Cortex of kidney (tissue), 1 donor: ENCODE measurements at places on chromosomes 5 and 9.
A peak's percentile ranks its signal among the peaks of the same experiment; 100 is the strongest.

- DNase-seq = no peak
These were observed 536.9 kb upstream of the WWC1 start for GRCh38 chr5:167754501-167755021.

DNA sequence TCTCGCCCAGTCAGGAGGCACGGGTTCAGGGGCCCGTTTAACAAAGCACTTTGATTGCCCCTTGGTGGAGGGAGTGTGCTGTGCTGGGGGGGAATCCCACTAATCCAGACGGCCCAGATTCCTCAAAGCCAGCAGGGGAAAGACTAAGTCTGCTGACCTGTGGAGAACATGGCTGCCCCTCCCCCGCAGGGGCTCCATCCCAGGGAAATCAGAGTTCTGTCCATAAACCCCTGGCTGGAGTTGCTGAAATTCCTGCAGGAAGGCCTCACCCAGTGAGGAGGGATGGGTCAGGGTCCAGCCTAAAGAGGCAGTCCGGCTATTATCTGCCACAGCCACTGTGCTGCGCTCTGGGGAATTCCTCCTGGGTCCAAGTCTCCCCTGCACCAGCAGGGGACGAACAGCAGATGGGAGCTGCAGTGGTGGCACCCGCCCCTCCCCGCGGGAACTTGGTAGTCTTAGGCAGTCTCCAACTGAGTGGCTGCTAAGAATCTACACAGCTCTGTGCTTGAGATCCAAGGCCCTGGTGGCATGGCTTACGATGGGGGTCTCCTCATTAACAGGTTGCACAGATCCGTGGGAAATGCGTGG lies 174.0 kb upstream of the DAB2 start:
- no peak for DNase-seq

DNA sequence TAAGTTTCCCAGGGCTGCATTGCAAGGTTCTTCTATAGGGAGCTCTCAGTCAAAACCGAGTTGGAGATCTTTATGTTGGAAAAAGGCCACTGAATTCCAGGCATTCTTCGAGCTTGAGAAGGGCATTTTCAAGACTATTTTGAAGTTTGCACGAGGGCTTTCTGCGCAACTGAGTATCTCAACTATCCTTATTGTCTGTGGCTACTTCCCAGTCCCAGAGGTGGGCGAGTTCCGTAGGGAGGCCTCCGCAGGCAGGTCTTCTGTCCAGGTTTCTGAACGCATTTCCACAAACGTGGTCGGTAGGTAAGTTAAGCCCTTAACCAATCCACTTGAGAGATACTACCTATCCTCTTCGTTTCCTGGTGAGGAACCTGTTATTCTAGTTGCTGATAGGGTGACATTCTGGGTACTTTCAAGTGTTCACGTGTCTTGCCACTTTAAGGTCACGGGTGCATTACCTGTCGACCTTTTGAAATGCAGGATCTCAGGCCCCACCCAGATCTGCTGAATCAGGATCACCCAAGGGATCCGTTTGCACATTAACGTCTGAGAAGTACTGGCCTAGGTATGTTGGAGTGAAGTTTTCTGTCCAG lies 51.4 kb upstream of the TJP2 start:
- no peak for DNase-seq

DNA sequence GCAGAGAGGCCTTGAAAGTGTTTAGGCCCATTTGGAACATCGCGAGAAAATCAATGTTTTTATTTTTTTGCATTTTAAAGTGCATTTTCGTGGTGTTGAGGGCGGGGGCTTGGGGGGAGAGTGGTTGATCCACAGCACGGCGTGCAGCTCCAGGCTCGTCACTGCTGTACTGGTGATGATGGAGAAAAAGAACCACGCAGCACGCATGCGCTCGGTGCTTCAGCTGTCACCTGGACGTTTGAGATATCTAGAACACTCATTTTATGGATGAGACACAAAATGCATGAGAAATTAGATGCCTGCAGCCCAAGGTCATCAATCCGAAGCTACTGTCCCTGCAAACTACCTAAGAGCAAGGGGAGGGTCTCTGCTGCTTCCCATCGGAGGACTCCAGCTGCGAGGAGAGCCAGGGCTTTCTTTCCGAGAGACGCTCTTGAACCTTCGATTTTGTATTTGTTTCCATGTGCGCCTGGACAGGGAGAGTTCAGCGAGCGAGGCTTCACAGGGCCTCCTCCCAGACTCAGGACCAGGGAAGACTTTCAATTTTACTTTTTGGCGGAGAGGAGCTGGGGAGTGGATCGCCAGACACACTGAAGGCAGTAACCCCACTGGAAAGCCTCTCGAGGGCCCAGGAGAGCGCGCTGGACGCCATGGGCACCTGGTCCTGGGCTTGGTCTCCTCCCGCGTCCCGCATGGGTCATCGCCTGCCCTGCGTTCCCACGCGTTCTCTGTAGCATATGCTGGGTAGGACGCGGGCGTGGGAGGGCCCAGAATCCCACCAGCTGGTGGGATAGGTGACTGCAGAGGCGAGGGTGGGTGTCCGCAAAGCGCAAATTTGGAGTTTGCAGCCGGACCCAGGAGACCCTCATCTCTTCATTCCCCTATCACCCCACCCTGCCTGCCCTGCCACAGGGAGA lies 2.5 kb downstream of the DMRT2 start:
- no peak for DNase-seq

GRCh38 chr5:1156033-1156753 lies 44.3 kb upstream of the SLC12A7 start:
- no peak for DNase-seq

DNA sequence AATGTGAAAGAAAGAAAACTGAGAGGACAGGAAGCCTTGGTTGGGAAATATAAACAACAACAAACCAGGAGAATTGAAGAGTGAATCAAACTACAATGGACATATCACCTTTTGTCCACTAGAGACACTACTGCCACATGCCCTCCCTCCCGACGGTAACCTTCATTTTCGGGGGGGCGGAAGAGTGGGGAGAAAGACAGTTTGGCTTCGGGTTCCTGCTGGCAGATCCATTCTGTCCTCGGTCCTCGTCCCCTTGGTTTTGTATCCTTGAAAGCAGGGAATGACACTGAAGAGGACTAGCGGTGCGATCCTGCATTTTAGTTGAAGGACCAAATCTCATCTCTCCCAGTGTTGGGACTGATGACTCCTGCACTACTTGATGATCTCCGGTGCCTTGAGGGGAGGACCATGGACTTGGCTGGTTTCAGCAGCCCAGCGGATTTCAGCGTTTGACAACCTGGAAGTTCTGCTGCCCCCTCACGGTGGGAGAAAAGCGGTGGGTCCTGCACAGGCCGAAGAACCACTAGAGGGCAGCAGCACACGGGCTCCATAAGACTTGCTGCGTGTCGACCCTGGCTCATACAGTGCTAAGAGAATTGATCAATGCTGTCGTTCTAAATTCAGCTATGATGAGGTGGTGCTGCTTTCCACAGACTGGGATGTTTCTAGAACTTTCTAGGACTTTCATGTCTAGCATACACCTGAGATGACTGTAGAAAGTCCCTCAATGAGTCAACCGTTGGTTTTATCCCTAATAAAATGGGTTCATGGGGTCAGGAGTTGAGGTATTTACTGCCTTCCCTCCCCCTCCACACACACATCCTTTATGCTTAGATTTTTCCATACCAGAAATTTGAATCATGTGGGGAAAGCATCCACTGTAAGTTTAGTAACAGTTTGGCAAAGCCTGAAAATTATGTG lies 15.1 kb upstream of the ZNF131 start:
- peak; percentile 9 for DNase-seq

- DNase-seq = no peak
These were observed 19.8 kb downstream of the CCDC69 start for GRCh38 chr5:151204051-151204450.

- no peak for DNase-seq
These were observed 96.5 kb downstream of the GADD45G start for GRCh38 chr9:89701221-89701798.

GRCh38 chr5:134178096-134178419 lies 1.3 kb upstream of the SKP1 start:
- no peak for DNase-seq

DNA sequence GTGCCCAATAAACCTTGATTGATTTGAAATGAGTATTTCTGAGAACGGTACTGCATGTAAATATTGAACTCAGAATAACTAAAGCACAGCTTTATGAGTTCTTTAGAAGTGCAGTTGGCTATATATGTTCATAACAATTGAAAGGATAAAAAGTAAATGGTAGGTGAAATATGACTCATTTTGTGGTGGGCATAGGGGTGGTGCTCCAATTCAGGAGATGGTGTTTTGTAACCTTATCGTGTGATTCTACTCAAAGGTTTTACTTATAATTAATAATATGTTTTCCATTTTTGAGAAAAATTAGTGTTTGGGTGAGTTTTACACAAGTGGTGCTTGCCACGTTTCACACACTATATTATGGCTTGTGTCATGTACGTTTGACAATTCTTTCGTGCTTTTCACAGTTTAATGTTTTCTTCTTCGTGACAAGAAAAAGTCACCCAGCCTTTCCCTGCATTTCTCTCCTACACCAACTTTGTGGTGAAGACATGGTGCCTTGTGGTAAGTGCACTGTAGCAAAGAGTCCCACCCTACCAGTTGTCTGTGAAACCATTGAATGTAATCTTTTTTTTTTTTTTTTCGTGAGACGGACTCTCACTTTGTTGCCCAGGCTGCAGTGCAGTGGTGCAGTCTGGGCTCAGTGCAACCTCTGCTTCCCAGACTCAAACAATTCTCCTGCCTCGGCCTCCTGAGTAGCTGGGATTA lies 492.5 kb upstream of the SGCD start:
- DNase-seq = no peak

DNA sequence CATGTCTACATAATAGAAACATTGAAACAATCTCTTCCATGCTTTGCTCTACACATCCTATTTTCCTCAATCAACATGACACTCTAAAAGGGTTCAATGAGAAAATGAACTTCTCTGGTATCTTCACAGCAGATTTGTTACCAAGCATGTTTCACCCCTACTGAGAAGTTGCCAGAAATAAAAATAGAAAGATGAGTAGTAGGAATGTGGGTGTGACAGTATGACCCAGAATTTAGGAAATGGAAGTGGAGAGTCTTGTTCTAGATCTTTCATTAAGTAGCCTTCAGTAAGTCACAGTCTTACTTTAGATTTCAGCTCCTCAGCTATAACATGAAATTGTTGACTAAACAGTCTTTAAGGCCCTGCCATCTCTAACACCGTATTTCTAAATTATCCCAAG lies 581.8 kb downstream of the EFNA5 start:
- DNase-seq = no peak

DNA sequence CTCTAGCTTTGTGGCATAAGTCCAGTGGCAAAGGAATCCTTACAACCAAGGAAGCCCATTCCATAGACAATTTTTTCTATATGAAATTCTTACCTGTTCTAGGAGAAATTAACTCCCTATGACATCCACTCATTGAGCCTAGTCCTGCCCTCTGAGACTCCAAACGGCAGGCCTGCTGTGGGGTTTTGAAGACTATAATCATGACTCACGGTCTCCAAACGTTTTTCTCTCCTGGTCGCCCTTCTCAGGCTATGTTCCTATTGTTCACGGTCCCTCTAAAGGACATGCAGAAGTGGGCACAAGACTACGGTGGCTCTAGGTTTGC lies 611 bp downstream of the EXOSC3 start:
- DNase-seq = no peak

DNA sequence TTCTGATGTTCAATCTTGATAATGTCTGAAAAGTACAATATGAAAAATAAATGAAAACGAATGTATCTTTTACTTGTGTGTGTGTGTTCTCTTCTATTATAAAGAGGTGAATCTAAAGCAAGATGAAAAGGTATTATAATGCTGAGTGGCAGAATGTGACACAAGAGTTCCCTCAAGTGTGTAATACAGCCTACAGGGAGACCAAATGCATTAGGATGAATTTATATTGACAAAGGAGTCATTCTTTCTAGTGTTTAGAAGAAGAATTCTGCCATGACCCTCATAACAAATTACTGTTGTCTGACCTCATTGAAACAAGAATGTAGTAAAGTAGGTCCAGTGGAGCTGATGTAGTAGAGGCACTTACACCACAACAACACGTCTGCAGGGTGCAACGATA lies 1119.0 kb upstream of the CDH10 start:
- no peak for DNase-seq

GRCh38 chr9:22147813-22148527 lies 138.9 kb upstream of the CDKN2B start:
- no peak for DNase-seq

- no peak for DNase-seq
These were observed 39.0 kb downstream of the KIF4B start for GRCh38 chr5:155052532-155052931.

DNA sequence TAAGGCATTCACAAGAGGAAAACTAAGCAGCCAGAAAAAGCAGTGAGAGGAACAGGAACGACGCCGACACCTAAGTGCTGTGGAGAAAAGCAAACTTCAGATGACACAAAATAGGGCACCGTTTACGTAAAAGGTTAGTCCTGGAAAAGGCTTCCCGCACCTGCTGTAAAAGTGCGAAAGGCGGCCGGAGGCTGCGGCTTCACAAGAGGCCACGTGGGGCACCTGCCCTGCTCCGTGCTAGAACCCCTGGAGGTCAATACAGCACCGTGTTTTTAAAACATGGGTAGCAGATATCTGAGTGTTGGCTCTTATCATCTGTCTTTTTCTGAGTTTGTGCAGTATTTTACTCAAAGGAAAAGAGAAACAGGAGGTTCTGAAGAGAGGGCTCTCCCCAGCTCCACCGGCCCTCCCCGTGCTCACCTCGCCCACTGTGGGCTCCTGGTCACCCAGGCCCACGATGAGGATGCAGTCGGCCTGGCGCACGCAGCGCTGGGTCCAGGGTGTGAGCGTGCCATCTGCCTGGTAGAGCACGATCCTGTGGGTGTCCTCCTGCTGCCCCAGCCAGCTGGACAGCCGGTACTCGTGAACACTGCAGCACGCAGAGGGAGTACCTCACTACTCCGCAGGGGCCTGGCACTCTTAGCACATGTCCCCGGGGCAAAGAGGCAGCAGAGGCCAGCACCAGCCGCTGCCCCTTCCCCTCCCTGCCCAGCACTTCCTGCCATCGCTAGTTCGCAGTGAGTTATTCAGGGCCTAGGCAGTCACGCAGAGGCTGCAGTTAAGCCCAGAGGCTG lies 21.0 kb upstream of the NSMF start:
- DNase-seq = no peak

- DNase-seq = no peak
These were observed 38.5 kb upstream of the LCP2 start for GRCh38 chr5:170336065-170336464.

- DNase-seq = no peak
These were observed 163.1 kb downstream of the CDK5RAP2 start for GRCh38 chr9:120416781-120417427.

DNA sequence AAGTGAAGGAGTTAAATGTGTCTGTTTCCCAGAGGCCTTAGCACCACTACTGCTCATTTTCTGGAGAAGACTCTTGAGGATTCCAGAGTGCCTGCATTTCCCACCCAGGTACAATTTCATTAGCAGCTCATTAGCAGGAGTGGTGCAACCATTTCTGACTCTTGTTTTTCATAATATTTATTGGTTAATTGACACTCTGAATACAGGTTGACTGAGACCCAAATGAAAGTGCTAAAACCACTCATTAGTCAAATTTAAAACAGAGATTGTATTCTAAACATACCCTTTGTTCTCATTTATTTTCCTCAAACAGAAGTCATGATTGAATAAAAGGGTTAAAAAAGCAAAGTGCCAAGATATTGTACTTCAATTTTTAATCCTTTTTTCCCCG lies 134.5 kb downstream of the SIL1 start:
- no peak for DNase-seq

- no peak for DNase-seq
These were observed 7.5 kb downstream of the RABGAP1 start for GRCh38 chr9:122948313-122948712.

- DNase-seq = no peak
These were observed 25.0 kb downstream of the DYNC2I2 start for GRCh38 chr9:128631636-128632035.
